ENCODE measurements at places on chromosomes 6 and 20. TPM values are rescaled to one million over a fixed set of nuclear protein-coding genes. Genes with fewer than 3 reads are reported as not detected.

Gene TGIF2
- total RNA-seq, result 47.1 TPM

Gene CDK19
- total RNA-seq, result 16.2 TPM

Gene PROCR
- total RNA-seq, result 0.38 TPM

Gene MRAP2
- not detected for total RNA-seq

Gene GPR63
- total RNA-seq, result 3.8 TPM

Gene ADGRF5
- 0.13 TPM for total RNA-seq

Gene RAD21L1
- total RNA-seq, result not detected

Gene DYNLT2
- 2.9 TPM for total RNA-seq

Gene ACTL10
- 3.7 TPM for total RNA-seq

Gene CDKAL1
- 18.5 TPM for total RNA-seq

Gene EGFL8
- total RNA-seq, result 3.0 TPM

Gene FGD2
- total RNA-seq, result 63.6 TPM

Gene SLC32A1
- total RNA-seq, result not detected

Gene GABRR1
- not detected for total RNA-seq

Gene EYA2
- total RNA-seq, result not detected

Measured in GM12878 (cell line).